ENCODE measurements at places on chromosomes 12 and 14.

DNA sequence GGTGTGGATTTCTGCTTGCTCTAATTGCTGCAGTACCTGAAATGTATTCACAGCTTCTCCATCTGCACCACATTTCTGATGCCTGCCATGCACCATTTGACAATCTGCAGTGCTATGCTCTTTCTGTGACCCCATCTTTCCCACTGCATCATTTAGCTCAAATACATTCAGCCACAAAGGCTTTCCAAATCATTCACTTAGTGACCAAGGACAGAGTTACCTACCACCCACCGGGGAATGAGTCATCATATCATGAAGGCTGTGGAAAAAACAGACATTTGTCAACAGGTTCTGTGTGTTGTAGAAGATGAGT, 465.5 kb upstream of the ATP2B1 start:
- no peak for DNase-seq

GRCh38 chr12:49367381-49368239, at the start of gene SPATS2:
Gene SPATS2, plus strand, starts transcription at chr12:49367462. Its CDS starts 93,551 bp downstream, at chr12:49461013.
- DNase-seq: no peak

- peak; percentile 19 for DNase-seq
Observed at GRCh38 chr14:102819747-102820330, 42.6 kb downstream of the TRAF3 start.

DNA sequence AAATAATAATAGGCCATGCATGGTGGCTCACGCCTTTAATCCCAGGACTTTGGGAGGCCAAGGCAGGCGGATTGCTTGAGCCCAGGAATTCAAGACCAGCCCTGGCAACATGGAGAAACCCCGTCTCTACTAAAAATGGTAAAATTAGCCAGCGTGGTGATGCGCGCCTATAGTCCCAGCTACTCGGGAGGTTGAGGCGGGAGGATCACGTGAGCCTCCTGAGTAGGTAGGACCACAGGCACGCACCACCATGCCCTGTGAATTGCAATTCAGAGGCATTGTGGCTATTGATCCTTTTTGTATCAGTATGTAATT, 2.3 kb downstream of the ARHGDIB start:
- DNase-seq: no peak

DNA sequence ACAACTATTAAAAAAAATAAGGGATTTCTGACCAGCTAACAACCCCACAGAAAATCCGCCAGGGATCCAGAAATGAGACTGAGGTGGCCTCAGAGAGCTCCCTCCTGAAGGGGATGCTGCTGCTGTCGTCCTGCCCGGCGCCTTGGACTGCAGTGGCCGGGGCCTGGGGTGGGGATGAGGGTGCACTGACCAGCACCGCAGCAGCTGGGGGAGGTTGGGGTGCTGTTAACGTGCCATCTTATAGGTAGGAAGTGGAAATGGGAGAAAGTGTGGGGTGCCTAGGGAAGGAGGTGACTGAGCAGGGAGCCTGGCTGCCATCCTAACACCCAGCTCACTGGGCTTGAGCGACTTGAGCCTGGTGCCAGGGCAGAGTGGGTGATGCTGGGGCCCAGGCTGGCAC, 32.0 kb downstream of the DDX11 start:
- no peak for DNase-seq

GRCh38 chr14:61587081-61587713, 108.1 kb upstream of the HIF1A start:
- no peak for DNase-seq

GRCh38 chr14:47715330-47715729, 39.9 kb upstream of the MDGA2 start:
- DNase-seq: no peak

GRCh38 chr14:90811641-90812040, 4.6 kb downstream of the TTC7B start:
- no peak for DNase-seq

DNA sequence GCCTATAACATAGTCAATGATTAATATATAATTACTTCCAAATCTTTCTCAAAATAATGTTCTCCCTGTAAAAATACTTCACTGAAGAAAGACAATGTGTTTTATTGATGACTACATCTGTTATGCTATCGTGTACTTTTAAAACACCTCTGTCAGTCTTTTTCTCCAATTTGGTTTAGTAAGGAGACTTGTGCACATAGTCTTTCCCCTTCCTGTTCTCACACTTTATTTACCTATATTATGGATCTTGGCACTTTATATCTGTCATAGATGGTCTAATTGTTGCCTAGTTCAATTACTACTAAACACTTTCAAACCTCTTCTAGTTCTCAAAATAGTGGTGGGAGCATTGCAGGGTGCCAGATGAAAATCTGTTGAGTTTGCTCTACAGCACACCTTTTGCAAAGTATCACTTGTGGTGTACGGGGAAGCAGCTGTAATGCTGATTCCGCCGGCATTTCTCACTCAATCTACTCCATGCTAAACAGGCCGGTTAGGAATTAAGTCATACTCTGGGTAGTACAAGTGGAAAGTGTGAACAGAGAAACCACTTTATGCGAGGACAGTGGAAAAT, 1.1 kb upstream of the INSM2 start:
- DNase-seq: no peak

GRCh38 chr12:31966558-31967205, 7.5 kb downstream of the RESF1 start:
- DNase-seq: no peak

- no peak for DNase-seq
Observed at GRCh38 chr12:104835317-104835716, 122.8 kb downstream of the SLC41A2 start.

DNA sequence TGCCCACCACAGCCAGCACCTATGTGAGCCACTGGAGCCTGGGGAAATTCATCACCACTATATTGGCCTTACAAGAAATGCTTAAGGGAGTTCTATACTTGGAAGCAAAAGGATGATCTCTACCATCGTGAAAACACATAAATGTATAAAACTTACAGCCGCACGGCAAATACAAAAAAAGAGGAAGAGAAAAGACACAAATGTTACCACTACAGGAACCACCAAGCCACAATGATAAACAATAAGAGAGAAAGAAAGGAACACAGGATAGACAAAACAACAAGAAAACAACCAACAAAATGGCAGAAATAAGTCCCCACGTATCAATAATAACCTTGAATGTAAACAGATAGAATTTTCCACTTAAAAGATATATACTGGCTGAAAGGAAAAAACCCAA, 267.5 kb downstream of the TMEM121 start:
- DNase-seq: no peak

DNA sequence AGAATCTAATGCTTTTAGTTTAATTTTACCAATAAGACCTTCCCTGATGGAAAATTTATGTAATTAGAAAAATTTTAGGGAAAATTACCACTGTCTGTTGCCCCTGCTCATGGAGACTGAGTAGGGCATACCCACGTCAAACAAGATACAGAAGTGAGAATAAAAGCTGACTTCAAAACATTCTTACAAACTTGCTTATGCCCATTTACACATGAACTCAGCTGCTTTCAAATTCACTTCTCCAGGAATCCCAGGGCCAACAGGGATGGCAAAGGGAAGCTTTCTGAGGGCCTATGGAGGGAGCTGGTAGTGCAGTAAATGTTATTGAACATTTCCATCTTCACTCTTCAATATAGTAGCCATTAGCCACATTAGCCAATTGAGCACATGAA, 4.8 kb upstream of the NINJ2 start:
- no peak for DNase-seq

DNA sequence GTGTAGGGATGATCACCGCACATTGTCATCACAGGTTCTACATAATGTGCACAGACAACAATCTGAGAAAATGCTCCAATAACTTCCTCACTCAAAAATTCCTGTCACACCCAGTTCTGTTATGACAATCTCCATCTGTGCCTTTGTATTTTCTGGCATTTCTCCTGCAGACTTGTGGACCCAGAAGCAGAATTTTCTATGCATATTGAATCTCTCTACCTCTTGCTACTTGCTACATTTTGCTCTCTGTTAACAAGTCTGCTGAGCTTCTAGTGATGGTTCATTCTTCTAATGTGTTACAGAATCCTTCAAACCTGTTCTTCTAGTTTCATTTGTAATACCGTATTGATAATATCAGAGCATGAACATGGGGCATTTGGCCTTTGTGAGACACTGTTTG, 127.8 kb upstream of the PTPRQ start:
- no peak for DNase-seq

DNA sequence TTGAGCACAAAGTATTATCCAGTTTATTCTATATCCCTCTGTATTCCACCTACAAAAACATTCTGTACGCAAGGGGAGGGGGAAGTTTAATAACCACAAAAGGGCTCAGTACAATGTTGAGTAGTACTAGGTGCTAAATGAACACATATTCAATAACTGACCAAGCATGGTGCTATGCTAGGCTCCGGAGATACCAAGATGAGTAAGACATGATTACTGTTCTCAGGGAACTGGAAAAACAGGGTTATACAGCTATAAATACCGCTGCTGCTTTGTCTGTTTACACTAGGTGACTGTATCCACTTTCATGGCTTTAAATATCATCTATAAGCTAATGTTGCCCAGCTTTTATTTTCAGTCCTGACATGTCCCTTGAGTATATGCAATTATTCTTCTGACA, 135.8 kb downstream of the INSM2 start:
- DNase-seq: no peak

GRCh38 chr12:112988224-112988623, 9.9 kb downstream of the OAS2 start:
- no peak for DNase-seq

GRCh38 chr12:11732023-11732422, 82.5 kb downstream of the ETV6 start:
- DNase-seq: no peak

DNA sequence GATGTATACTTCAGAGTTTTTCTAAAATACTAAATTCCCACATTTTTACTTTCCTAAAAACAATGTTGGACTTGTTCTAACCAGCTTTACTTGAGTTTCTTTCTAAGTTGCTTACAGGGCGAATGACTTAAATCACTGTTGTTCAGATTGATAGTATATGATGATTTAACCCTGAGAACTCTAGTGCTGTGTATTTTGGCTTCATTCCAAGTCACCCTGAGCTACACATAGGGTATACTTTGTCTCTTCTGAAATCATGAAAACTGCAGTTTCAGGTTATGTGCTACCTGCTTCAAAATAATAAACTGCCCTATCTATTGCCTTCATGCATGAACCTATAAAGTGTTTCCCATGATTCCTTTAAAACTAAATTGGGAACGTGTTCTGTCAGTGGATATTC, 162.5 kb upstream of the PDE3A start:
- no peak for DNase-seq

DNA sequence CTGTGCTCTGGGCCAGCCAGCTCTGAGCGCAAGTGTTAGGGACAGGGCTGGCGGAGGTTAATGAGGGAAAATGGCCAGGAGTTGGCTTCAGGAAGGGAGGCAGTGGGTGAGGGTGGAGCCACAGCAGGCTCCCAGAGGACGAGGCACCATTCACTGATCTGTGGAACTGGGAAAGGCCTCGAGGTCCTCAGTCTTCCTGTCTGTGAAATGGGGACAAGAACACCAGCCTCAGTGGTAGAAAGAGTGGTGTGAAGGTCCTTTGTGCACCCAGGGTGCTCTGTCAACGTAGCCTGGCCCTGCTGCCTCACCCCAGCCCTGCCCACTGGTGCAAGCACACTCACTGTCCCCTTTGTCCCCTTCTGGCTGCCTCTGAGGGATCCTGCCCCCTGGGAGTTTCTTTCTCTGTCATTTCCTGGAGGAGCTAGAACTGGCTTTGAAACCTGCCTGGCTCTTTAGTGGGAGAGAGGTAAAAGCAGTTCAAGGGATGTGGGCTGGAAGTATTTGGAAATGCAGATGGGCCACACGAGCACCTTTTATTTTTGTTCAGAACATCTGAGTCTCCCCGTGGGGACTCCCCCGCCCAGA, 25.0 kb downstream of the SYNDIG1L start:
- no peak for DNase-seq

GRCh38 chr14:35506927-35507326, 27.0 kb upstream of the INSM2 start:
- no peak for DNase-seq

- DNase-seq: no peak
Observed at GRCh38 chr12:116247377-116247776, 30.1 kb downstream of the MED13L start.

GRCh38 chr14:75322746-75323145, 44.1 kb downstream of the FOS start:
- no peak for DNase-seq

DNA sequence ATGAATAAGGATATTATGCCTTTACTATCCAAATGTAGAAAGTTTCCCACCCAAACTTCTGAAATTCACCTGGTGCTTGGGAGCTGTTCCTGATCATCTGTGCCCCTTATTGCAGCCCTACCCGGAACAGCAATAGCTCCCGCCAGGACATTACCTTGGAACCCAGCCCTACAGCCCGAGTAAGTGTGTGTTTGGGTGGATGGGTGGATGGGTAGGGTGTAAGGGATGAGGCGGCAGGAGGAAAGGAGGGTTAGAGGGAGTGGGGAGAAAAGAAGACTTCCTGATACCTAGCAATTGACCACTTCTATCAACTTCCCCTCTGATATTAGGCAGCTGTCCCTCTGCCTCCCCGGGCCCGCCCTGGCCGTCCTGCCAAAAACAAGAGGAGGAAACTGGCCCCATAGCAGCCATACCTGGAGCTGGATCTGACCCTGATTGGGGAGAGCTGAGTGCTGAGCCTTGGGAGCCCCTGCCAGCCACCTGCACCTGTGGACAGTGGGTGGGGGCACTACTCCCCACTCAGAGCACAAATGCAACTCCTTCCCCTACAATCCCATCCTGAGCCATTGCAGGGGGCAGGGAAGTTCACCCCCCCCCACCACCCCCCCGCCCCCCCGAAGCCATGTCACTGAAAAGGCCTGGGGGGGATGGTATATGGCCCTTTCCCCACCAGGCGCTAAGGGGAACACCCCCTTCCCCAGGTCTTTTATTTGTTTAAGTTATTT, 6.4 kb downstream of the MBD6 start:
- DNase-seq: no peak

DNA sequence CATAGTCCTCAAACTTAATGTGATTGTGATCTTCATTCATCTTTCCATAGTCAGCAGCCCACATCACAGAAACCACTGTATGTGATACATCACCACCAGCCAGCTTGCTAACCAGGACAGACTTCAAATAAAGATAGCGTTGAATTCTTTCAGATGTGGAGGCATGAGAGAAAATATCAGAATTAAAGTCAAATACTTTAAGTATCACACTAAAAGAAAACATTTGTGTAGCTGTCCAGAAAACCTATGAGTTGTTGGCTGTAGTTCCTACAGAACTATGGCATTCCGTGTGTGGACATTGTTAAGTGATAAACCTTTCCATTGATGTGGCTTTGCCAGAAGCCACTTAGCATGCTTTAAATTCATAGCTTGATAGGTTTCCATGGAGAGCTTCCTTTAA, 105.1 kb downstream of the LLPH start:
- DNase-seq: no peak

- DNase-seq: no peak
Observed at GRCh38 chr12:27488479-27488878, 35.5 kb upstream of the PPFIBP1 start.
